Stimulated activated CD8-positive, alpha-beta memory T cell treated with anti-CD3 and anti-CD28 coated beads, Interleukin-7, amount 100 ng/mL, for 24 hours (primary cell): ENCODE measurements at places on chromosomes 16 and 17.
A peak's percentile ranks its signal among the peaks of the same experiment; 100 is the strongest.

DNA sequence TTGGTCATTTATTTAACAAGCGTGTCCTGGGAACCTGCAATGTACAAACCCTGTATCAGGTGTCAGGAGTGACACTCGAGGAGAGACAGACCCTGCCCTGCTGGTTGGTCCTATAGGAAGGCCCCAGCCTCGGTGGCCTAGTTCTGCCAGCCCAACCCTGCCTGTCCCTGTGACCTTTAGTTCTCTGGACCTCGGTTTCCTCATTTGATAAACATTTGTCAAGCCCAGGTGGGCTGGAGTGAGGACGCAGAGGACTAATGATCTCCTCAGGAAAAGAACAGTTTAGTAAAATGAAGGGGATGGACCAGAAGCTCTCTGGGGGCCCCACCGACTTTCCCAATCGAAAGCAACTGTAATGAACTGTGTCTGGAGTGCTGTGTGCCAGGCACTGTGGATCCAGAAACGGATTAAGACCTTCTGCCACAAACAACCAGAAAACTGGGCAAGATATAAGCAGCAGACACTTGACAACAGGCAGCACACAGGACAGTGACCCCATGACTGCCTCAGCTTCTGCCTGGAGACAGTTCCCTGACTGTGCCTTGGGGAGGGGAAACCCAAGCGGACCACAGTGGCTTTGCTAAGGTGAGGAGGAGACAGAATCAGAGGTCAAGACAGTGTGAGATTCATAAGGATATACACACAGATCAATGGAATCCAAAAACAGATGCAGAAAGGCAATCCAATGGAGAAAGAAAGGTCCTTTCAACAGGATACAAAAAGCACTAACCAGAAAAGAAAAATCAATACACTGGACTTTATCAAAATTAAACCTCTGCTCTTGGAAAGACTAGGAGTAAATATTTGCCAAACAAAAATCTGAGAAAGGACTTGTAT lies 8.8 kb downstream of the PRCD start:
- DNase-seq, result no peak

GRCh38 chr17:62017912-62018311 lies 47.2 kb downstream of the MED13 start:
- no peak for DNase-seq

DNA sequence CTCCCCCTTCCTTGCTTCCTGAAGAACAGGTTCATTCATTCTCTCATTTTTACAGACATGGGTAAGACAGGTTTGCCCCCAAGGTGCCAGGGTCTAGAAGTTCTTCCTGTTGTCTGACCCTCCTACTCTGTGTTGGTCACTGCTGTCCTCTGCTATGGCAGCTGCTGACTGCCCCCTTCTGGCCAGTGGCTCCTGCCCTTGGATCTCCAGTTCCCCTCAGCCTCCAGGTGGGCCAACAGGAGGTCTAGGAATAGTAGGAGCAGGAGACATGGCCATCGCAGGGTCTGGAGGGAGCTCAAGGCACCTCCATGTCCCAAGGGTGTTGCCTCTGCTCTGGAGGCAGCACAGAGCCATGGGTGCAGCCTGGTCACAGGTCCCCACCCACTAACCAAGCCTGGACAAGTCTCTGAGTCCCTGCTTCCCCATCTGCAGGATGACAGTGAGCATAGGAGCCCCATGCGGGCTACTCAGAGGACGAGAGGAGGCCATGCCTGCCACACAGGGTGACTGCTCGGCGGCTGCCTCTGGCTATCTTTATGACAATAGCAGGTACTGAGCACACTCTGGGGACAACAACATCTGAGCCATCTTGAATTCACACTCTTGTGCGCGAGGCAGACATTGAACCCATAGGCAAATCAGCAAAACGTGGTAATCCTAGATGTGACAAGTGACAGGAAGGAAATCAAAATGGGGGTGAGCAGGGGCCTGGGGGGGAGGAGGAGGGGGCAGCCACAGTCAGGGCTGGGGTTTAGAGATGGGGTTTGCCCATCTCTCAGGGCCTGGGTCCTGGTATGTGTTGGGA lies 27.0 kb upstream of the NXPH3 start:
- DNase-seq, result no peak

GRCh38 chr16:75273054-75273925 lies 21.9 kb upstream of the BCAR1 start:
- DNase-seq, result no peak

GRCh38 chr17:74442670-74443515 lies 11.0 kb downstream of the GPRC5C start:
- DNase-seq, result no peak

GRCh38 chr16:3979070-3979469 lies 98.6 kb upstream of the CREBBP start:
- no peak for DNase-seq

- no peak for DNase-seq
Observed at GRCh38 chr16:52677501-52677900, 130.6 kb upstream of the TOX3 start.

- no peak for DNase-seq
Observed at GRCh38 chr17:65268832-65269231, 131.7 kb downstream of the RGS9 start.

DNA sequence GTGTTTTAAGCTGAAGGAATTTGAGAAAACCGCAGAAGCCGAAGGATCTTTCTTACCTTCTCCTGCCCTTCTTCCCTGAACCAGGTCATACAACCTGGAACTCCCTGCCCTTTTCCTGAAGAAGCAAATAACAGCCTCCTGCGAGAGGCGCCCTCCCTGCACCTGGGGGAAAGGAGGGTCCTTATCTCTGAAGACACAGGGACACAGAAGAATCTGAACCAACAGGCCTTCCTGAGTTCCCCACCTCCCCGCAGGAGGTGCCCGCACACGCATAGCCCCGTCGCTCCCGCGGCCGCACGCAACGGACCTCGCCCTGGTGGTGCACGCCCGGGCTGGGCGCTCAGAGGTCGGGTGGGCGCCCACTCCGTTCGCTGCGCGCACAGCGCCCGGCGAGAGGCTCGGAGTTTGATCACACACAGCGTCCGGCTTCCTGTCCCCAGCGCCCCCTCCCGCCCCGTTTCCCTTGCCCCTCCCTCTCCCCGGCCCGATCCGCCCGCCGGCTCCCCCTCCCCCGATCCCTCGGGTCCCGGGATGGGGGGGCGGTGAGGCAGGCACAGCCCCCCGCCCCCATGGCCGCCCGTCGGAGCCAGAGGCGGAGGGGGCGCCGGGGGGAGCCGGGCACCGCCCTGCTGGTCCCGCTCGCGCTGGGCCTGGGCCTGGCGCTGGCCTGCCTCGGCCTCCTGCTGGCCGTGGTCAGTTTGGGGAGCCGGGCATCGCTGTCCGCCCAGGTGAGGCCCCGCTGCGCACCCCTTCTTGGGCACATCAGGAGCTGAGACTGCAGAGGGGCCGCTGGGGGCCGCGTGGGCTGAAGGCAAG lies at the start of gene TNFSF12:
TNFSF12 (plus strand) TSS at position 474 of the 816 bp plus-strand sequence; CDS start at position 570, 96 bp downstream.
- DNase-seq, result peak; percentile 38
